HL-60 (cell line): ENCODE measurements at places on chromosomes 4 and X.

DNA sequence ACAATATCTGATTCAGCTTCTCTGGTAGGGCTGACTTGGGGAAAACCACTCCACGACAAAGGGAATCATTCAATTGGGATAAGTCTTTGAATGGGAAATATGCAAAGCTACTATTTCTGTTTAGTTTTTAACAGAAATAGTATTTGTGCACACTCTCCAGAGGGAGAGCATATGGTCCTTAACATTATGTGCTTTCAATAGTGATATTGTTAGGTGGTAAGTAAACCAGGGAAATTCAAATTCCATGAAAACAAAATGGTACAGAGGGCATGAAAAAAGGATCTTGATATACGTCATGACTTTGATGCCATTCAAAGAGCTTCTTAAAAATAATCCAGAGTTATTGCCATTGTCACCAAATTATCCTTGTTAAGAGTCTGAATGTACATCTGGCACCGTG lies 47.1 kb upstream of the CITED1 start:
- DNase-seq, result no peak

GRCh38 chrX:7647831-7648230 lies 195.1 kb upstream of the VCX start:
- no peak for DNase-seq

- peak; percentile 59 for DNase-seq
These were observed 32.2 kb downstream of the IL21 start for GRCh38 chr4:122588453-122589238.

- no peak for DNase-seq
These were observed 166.0 kb downstream of the FRMPD4 start for GRCh38 chrX:12304261-12304660.

DNA sequence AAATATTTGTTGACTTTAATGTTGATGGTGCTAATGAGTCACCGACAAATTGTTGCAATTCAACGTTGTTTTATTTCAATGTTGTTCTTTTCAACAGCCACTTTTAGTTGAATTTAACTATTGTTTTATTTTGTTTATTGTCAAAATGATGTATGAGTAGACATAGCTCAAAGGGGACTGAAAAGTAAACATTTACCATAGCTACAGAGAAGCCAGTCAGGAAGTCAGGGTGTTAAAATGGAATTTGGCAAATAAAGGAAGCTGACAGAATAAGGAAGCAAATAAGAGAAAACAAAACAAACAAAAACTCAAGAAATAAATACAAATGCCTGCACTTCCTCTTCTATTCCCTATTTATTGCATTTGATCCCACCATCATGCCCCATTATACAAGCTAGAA lies 648.4 kb upstream of the HTR2C start:
- no peak for DNase-seq

- no peak for DNase-seq
These were observed 1496.4 kb downstream of the RPA4 start for GRCh38 chrX:98380106-98380505.

- no peak for DNase-seq
These were observed 1191.0 kb upstream of the AGA start for GRCh38 chr4:178633263-178633662.

GRCh38 chr4:56958111-56958517 lies 19.3 kb downstream of the NOA1 start:
- DNase-seq, result peak; percentile 96

DNA sequence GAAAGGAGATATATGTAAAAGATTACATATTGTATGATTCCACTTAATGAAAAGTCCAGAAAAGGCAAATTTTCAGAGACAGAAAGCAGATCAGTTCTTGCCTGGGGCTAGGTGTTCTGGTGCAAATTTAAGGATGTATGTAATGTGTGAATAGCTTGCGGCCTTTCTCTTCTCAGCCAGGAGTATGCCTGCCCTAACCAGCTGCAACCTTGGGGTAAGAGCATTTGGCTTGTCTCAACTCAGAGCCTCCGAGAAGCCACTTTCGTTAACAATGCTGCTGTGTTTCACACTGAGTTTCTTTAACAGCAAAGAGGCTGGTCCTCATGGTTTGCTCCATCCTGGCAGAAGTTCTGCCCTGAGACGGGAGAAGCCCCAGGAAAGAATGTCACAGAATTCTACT lies 102.7 kb downstream of the SPCS3 start:
- DNase-seq, result no peak

GRCh38 chr4:184747034-184747830 lies 13.3 kb upstream of the CENPU start:
- DNase-seq, result peak; percentile 23

- no peak for DNase-seq
These were observed 11.8 kb downstream of the FAM184B start for GRCh38 chr4:17769406-17770174.

DNA sequence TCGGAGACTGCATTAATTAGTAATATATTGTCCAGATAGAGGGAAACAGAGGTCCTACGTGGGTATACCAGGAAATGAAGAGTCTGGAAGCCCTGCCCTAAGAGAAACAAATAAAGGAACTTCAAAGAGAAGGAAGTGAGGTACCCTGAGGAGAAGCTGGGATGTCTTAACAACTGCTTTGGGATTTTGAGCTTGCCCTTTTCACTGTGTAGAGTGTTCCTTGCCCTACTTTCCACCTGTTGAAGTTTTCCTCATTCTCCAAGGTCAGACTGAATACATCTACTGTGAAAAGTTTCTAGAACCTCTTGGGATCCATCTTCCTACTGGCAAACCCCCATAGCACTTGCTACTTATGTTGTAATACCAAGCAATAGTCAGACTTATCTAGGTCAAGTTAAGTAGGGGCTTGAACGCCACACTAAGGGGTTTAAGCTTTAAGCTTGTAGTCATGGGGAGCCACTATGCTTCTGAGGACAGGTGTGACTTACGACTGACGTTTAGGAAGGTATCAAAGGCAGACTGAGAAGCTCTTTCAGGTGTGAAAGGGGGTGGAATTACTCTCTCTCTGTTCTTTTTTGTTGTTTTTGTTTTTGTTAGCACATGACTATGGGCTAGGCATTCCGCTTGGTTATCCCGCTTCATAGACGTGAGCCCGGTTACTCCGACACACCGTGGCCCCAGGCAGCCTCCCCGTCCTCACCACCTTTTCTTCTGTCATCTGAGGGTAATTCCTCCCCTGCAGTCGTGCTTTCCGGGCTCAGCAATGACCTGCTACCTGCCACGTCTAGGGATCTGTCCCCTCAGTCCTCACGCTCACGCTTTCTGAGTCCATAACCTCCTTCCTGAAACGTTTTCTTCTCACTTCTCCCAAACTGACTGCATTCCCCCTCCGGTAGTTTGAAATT lies 959 bp upstream of the REST start:
- peak; percentile 25 for DNase-seq

DNA sequence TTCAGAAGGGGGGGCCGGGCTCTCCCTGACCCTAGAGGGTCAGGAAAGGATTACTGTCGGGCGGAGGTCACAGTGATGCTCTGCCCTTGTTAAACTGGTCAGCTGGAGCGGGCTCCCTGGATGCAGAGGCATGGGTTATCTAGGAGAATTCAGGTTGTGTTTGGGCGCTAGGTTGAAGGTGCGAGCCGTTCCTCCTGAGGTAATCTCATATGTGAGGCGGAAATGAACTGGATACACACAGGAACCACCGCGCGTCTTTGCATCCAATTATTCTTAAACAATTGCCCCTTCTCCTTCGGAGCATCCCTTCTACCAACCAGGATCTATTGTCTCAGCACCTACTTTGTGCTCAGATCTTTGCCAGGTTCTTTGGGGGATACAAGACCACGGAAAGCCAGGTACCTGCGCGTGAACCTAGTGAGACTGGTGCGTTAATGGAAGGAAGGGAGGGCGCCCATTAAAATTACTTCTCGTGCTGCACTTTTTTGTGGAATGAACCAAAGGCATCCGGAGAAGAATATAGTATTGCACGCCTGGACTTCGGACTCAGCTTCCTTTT lies 28.4 kb downstream of the HAND2 start:
- no peak for DNase-seq

GRCh38 chr4:52051615-52052474 lies 741 bp downstream of the SPATA18 start:
- DNase-seq, result peak; percentile 36

GRCh38 chrX:110245011-110245410 lies 72.9 kb downstream of the AMMECR1 start:
- no peak for DNase-seq

GRCh38 chr4:5721923-5722322 lies 10.9 kb downstream of the EVC start:
- DNase-seq, result no peak

GRCh38 chrX:100748108-100748507 lies 16.2 kb upstream of the SYTL4 start:
- no peak for DNase-seq

DNA sequence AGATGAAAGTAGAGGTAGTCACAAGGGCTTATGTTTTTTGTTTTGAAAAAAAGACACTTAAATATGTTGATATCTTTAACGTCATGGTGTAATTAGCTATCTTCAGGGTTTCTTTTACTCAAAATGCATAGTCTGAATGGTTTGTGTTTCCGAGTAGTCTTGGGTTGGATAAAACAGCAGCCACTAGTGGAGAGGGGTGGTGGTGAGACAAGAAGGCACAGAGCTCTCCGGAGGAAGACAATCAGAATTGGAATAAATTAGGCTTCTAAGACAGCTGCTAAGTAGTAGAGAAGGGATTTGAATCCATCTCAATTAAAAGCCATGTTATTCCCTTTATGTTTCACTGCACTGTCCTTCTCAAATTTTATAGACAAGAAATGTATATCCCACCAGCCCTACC lies 240.4 kb upstream of the VEGFC start:
- no peak for DNase-seq

DNA sequence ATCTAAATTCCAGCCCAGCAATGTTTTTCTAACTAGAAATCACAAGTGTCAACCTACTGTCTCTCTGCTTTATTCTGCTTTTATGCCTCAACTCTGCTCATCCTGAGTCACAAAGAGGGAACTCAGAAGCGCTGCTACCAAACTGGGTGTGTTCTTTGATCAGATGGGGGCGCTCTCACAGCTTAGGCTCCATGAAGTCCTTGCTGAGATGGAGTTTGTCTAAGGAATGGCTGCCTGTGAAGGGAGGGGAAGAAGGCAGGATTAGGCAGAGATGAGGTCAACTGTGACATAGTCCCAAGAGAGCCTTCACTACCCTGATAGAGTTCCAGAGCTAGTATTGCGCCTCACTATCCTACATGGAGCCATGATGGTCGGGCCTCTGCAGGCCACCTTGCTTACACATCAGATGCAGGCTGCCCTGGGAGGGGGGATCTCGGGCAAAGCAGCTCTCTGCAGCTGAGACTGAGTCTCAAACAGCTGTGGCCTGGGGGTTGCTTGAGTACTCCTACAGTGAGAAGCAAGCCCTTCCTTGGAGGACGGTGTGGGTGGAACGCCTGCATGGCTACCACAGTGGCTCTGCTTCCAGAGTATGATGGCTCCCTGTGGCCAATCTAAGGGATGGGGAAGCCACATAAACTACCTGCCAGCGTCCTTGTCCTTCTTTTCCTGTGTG lies 219.9 kb downstream of the CCNG2 start:
- no peak for DNase-seq

DNA sequence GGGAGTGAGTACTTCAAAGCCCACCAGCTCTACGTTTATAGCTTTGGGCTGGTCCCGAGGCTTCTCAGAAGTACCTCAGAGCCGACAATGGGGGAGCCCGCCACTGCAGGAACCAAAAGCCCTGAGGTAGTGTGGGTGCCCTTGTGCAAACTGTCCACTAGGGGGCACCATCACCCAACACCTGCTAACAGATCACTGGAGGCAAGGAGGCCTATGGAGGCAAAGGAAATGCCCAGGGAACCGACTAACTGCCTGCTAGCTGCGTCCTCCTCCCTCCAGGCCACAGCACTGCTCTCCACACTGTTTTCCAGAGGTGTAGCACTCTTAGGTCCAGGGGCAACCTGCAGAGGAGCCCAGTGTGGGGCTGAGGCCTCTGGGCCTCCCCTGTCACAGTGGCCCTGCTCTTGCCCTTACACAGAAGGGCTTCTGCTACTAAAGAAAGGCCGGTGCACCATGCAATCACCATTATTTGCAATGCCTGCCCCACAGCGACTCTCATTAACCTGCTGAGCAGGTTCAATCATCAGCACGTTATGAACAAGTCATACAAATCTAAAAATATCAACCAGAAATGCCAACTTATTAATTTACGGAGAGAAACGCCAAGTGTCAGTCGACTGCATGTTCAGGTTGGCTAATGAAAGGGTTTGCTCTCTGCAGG lies 159.1 kb downstream of the NSUN7 start:
- DNase-seq, result peak; percentile 70

GRCh38 chr4:54093324-54094240 lies 6.4 kb upstream of the GSX2 start:
- DNase-seq, result no peak

- DNase-seq, result no peak
These were observed 31.8 kb upstream of the IQSEC2 start for GRCh38 chrX:53312946-53313727.

DNA sequence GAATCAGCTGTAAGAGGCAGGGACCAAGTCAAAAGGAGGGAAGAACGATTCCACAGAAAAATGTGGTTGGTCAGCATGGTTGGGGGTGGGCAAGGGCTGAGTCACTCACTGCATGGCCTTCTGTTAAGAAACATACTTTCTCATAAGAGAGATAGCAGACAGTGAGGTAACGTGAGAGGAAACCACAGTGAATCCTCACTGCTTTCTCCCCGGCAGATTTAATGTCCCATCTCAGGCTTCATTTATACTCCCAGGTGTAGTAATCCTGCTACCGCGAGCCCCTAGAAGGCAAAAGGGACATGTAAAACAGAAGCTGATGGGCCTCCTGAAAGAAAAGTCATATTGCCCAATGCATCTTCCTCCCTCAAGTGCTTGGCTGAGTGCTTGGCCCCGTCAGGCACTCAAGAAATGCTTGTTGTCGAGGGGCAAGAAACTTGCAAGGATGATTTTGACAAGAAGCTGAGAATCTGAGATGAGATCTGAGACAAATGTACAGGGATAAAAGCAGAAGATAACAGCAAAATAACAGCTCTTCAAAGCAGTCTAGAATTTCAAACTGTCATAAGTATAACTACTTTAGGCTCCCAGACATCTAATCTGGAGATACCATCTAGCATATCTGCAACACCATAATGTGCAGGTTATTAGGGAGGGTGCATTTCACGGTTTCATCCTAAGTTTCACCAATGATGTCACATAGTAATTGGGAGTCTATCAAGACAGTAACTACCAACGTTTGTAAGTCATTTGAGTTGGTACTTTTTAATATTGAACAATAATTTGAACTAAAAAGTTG lies 40.2 kb downstream of the SH3KBP1 start:
- DNase-seq, result peak; percentile 80

DNA sequence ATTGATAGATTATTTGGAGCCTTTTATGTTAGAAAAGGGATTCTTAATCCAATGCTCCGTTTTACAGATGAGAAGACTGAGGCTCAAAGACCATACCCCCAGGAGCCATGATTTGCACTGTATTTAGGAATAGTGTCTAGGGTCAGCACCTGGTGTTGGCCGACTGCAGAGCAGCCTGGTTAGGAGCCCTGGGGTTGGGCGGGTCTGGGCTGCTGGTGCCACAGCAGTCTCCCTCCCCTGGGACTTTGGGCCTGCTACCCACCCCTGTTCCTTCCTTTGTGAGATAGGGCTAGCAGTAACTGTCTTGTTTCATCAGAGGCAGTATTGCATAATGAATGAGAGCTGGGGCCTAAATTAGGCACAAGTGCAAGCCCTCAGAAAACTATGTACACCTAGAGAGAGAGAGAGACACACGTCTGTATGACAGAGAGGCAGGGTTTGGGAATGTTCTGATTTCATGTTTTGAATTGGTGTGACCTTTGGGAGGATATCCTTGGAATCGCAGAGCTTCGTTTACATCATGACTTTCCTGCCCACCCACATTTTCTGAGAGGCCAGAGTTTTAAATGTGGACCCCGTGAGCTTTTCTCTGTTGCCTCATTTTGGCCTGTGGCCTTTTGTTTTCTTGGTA lies 111.7 kb downstream of the PTTG2 start:
- peak; percentile 89 for DNase-seq

- DNase-seq, result no peak
These were observed 57.3 kb upstream of the ENPEP start for GRCh38 chr4:110418641-110419040.
